Stimulated activated CD8-positive, alpha-beta memory T cell treated with anti-CD3 and anti-CD28 coated beads, Interleukin-2, amount 100 ng/mL, for 48 hours (primary cell): ENCODE measurements at places on chromosomes 1 and 21.

GRCh38 chr1:162970021-162970420, 99.1 kb upstream of the RGS4 start:
- no peak for DNase-seq

DNA sequence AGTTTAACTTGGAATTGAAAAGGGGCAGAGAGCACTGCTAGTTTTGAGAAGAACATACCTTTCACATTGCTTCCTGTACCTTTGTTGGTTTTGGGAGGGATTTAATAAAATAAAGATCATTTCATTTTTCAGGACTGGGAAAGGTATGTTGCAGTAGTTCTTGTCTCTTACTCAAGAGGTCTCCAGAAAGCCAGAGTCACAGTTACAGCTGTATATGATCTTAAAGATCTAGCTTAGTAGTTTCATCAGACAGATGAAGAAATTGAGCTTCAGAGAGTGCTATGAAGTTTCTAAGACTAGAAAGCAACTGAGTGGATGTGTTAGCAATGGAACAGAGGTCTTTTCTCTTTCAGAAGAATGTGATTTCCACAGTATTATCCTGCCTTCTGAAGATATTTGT, 1.0 kb downstream of the OR10K2 start:
- DNase-seq, result no peak

GRCh38 chr1:232856541-232856940, 51.3 kb downstream of the MAP10 start:
- DNase-seq, result no peak

GRCh38 chr21:24225431-24225830, 1381.8 kb downstream of the MRPL39 start:
- DNase-seq, result no peak

- DNase-seq, result no peak
Measured at GRCh38 chr1:40592107-40592803, 60.8 kb downstream of the ZNF684 start.

DNA sequence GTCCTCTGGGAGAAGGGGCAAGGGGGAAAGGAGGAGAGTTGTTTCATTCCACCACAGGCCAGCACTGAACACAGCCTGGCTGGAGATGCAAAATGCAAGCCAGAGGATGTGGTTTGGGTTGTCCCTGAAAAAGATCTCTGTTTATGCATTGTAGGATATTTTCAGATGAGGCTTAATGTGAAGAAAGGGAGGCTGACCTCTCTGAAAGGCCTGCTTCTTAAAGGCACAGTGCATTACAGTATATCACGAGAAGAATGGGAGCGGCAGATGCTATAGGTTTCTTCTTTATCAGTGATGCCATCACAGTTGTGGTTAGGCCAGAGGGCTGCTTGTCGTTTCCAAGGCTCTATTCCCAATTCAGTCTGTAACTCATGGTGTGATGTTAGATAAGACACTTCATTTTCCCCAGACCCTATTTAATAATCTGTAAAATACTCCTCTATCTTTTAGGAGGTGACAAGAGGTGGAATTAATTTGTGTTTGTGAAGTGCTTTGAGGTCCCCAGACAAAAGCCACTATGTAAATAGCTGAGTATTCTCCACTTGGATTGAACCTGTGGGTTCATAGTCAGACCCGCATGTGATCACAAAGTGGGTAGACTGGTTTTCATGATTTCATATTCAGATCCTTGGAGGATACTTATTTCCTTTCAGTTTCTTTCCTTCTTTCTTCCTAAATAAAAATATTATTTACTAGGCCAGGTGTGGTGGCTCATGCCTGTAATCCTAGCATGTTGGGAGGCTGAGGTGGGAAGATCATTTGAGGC, 76.5 kb upstream of the WDR26 start:
- no peak for DNase-seq

- DNase-seq, result no peak
Measured at GRCh38 chr1:8659593-8659992, 157.8 kb downstream of the RERE start.

DNA sequence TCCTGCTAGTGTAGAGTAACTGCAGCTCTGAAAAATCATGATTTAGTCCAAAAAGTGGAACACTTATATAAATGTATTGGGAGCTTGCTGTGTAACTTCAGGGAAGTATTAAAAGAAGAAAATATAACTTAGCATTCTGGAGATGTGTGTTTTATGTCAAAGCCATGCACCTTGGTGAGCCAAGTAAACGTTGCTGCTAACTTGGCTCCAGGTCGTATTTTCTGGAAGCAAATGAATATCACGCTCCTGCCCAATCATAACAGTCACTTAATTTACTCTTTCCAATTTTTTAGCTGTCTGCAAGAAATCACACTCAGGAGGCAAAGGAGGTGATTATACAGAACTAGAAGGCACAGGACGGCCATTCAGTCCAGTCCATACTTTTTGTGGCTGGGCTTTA, 61.1 kb downstream of the DOP1B start:
- no peak for DNase-seq

DNA sequence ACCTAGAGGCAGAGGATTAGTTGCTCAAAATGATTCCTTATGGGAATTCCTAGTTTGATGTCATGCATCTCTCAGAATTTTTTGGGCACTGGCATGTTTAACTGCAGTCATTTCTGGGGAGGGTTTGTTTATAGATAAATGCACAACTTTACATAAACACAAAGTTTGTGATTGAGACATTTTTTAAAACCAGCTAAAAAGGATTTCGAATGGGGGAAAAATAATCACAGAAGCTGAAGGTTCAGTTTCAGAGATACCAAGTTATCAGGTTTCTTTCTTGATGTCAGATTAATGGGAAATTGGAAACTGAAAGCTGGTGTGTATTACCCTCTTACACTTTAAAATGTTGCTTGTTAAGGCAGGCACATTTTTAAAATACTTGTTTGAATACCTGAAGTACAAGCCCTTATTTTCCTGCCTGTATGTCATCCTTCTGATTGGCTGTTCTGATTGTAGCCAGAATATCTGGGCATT, 72.1 kb downstream of the DISP1 start:
- DNase-seq, result no peak

DNA sequence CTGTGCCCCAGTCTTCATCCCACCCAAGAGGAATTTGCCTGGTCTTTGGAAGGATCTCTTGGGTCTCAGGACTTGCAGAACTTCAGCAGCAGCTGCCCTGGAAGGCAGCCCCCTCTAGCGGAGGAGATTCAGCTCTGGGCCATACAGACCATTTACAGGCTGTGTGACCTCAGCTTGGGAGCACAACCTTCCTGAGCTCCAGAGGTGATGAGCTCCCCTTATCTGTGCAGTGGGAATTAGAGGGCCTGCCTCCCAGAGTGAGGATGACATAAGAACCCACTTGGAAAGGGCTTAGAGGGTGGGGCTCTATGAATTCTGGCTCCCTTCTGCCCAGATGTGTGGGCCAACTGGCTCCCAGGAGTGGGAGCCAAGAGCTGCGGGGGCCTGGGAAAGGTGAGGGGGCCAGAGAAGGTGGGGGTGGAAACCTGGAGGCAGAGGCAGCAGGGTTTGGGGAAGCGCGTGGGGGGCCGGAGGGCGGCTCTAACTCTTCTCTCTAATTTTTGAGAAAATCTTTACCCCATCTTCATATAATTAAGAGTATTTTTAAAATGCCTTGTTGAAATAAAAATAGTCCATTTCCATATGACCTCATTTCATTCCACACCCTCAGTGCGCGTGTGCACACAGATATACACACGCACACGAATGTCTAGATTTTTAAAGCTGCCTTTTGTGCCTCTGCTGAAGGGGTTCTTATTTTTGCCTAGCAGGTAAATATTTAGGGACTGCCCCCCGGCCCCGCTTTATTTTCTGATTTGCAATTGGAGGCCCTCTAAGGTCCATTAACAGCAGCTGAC, 21.5 kb downstream of the EPHB2 start:
- DNase-seq, result no peak

DNA sequence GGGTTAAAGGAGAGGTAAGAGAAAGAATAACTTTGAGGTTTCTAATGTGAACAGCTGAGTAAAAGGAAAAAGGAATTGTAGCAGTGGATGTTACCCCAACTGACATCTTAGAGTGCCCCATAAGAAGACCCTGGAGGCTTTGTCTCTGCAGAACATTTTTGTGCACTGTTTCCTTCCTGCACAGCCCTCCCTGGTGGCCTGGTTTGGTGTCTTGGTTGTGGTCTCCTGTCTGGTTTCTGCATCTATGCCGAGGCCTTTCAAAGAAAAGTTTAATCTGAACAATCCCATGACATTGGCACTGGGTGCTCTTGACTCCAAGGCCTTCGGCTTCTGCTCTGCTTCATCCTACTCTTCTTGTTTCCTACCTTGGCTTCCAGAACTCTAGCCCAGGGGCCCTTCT, 57.8 kb downstream of the RHOU start:
- DNase-seq, result no peak

- DNase-seq, result no peak
Measured at GRCh38 chr1:35269201-35269988, 886 bp downstream of the ZMYM4 start.

GRCh38 chr1:233244183-233244582, 51.3 kb downstream of the PCNX2 start:
- DNase-seq, result no peak
